AG04450 (cell line): ENCODE measurements at places on chromosomes 7 and 10. TPM values are rescaled to one million over a fixed set of nuclear protein-coding genes. Genes with fewer than 3 reads are reported as not detected.

GRCh38 chr7:66277492-66277891 is 72.4 kb downstream of the TPST1 start:
- DNase-seq: no peak

DNA sequence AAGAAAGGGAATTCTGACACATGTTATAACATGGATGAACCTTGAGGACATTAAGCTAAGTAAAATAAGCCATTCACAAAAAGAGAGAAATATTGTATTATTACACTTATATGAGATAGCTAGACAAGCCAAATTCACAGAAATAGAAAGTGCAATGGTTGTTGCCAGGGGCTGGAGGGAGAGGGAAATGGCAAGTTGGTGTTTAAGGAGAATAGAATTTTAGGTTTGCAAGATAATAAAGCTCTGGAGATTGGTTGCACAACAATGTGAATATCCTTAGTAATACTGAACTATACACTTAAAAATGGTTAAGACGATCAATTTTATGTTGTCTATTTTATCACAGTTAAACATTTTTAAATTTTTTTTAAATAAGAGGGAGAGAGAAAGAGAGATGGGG is 25.0 kb upstream of the ADD3 start:
- DNase-seq: no peak

DNA sequence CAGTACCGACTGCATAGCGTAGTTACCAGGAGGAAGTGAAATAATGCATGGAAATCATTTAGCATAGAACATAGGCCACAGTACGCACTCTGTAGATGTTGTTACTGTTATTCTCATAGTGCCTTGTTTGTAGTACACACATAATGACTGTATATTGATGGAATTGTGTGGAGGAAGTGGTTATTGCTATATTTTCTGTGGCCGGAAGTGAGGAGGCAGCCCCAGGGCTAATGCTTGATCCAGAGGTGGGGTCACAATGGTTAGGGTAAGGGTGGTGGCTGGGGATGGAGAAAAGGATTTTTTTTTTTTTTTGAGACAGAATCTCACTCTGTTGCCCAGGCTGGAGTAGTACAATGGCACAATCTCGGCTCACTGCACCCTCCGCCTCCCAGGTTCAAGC is 4.5 kb upstream of the MGAM start:
- DNase-seq: no peak

ZSCAN21 gene
- polyA plus RNA-seq: 13.9 and 15.2 TPM in 2 replicates
